Glomerular endothelial cell (primary cell): ENCODE measurements at places on chromosomes 2 and 18. TPM values are rescaled to one million over a fixed set of nuclear protein-coding genes. Genes with fewer than 3 reads are reported as not detected.

DNA sequence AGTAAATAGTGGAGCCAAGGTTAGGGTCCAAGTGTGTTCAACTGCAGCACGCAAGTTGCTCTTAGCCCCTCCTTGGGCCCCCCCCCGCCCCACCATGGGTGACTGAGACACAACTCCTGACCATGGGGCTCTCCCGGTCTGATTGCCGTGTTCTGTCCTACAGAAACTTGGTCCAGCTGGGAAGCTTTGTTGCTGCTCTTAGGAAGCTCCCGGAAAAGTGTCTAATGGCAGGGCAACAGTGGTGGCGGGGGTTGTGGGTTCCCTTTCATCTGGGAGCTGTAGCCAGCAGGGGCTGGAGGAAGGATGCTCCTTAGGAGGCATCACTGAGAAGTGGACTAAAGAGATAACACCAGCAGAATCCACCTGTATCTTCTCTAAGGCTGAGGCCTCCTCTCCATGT is 111.1 kb downstream of the CYP26B1 start:
- no peak for DNase-seq

AGXT gene
- total RNA-seq = not detected in 2 replicates

CNTNAP5 gene
- not detected in 2 replicates for total RNA-seq

- DNase-seq = no peak
These were observed 54.1 kb downstream of the DYSF start for GRCh38 chr2:71507476-71507875.

DSG1 gene
- 0.15 TPM in 1 of 2 replicates, not detected in the other for total RNA-seq

SOCS6 gene
- total RNA-seq = 14.6 and 15.7 TPM in 2 replicates

- no peak for DNase-seq
These were observed 33.8 kb upstream of the TEX51 start for GRCh38 chr2:126864861-126865260.

DNA sequence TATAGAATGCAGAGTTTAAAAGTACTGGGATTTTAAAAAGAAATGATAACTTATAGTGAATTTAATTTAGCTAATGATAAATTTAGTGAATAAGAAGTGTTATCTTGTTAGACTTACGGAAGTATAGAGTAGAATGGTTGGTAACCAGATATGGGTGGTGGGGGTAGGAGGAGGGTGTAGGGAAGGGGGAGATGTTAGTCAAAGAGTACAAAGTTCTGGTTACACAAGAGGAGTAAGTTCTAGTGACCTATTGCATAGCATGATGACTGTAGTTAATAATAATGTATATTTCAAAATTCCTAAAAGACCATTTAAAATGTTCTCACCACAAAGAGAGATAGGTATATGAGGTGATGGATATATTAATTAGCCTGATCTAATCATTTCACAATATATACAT is 184.8 kb upstream of the STON1 start:
- no peak for DNase-seq

- DNase-seq = no peak
These were observed 78.9 kb upstream of the ZSWIM2 start for GRCh38 chr2:186927867-186928191.

ACOXL gene
- 0.10 TPM in 1 of 2 replicates, not detected in the other for total RNA-seq

GRCh38 chr2:7411691-7412090 is 494.5 kb downstream of the RNF144A start:
- no peak for DNase-seq

- DNase-seq = no peak
These were observed 37.4 kb upstream of the ARHGEF4 start for GRCh38 chr2:130799295-130799694.

DNA sequence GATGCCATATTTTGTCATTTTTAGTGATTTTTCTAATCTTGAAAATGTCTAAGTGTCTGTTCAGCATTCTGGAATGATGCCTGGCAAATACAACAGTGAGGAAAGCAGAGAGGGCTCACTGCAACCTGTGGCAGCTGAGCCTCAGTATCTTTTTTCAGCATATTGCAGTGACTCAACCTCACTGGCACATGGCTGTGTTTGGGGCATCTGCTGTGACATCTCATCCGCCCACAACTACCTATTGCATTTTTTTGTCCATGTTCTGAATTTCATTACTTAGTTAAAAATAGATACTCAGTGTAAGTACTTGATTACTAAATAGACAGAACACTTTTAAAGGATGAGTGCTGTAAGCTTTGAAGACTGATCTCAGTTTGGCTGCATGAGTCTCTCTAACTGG is 10.7 kb downstream of the BABAM2 start:
- DNase-seq = no peak

- no peak for DNase-seq
These were observed 379.8 kb upstream of the LINC00305 start for GRCh38 chr18:64528646-64529045.
